ENCODE measurements at places on chromosomes 13 and 19.

DNA sequence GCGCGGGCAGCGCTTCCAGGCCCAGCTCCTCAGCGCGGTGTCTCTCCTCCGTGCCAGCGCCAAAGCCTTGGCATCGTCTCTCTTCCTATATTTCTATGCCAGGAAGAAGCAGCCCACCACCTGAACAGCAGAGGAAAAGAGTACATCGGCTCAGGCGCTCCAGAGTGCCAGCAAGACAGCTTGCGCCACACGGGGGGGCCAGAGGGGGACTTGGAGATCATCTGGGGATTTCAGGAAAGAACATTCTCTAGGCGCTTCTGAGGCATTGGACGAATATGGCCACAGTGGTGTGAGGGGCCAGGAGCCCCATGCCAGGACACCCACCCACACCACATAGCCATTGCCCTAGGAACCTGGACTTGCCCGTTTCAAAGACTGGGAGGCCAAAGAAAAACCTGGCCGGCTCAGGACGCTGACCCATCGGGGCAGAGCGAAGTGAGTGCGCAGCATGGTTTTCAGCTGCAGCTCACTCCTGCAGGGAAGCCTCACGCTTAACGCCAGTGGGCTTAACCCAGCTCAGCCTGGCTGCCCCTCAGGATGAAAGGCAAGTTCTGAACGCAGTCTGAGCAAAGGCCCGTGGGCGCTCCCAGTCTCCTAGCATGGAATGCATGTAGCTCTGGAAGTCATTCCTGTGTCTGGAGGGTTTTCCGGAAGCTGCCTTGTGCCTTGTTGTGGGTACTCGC, 62.1 kb downstream of the GGACT start:
- no peak for DNase-seq

DNA sequence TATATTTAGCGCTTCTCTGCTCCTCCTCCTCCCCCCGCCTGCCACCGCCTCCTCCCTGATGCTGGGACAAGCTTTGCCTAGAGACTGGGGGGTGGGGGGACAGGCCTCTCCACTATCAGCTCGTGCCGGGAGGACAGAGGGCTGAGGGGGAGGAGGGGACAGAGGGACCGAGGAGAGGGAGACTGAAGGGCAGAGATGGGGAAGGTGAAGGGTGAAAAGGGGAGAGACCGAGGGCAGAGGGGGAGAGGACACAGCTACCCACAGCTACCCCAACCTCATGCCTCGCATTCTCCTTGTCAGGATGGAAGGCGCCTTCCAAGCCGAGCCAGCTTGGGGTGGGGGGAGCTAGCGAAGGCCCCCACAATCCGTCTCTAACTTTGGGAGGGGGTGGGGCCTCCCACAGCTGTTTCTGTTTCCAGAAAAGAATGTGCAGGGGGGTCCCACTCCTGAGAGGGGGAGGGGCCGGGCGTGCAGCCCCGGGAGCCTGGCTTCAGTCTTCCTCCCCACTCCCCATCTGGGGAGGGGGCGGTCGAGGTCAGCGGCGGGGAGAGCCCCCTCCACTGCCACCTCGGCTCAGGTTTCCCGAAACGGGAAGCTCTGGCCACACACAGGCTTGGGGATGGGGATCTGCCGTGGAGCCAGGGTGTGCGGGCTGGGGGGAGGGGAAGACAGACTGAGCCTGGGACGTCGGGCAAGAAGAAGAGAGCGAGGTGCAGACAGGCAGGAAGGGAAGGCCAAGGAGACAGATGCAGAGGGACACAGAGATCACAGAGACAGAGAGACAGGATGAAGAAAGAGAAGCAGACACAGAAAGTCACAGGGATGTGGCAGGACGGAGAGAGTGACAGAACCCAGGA, 1.6 kb downstream of the DACT3 start:
- no peak for DNase-seq

GRCh38 chr13:40600149-40600751, 66.2 kb downstream of the FOXO1 start:
- DNase-seq, result no peak

DNA sequence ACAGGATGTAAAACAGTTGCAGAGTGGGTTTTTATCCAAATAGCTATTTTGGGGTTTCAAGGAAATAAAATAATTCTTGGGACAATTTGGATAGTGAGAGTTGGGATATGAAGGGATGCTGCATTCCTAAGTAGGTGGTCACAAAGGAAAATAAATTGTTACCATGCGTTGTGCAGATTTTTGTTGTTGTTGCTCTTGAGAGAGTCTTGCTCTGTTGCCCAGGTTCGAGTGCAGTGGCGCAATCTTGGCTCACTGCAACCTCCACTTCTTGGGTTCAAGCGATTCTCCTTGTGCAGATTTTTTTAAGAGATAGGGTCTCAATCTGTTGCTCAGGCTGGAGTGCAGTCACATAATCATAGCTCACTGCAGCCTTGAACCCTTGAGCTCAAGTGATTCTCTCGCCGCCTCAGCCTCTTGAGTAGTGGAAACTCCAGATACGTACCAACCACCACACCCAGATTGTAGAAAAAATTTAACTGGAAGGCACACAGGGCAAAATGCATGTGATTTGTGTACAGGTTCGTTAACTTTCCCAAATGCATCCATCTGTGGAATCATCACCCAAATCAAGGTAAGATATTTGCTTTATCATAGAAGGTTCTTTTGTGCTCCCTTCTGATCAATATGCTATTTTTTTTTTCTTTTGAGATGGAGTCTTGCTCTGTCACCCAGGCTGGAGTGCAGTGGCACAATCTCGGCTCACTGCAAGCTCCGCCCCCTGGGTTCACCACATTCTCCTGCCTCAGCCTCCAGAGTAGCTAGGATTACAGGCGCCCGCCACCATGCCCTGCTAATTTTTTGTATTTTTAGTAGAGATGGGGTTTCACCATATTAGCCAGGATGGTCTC, 16.0 kb downstream of the SLC1A5 start:
- DNase-seq, result no peak

DNA sequence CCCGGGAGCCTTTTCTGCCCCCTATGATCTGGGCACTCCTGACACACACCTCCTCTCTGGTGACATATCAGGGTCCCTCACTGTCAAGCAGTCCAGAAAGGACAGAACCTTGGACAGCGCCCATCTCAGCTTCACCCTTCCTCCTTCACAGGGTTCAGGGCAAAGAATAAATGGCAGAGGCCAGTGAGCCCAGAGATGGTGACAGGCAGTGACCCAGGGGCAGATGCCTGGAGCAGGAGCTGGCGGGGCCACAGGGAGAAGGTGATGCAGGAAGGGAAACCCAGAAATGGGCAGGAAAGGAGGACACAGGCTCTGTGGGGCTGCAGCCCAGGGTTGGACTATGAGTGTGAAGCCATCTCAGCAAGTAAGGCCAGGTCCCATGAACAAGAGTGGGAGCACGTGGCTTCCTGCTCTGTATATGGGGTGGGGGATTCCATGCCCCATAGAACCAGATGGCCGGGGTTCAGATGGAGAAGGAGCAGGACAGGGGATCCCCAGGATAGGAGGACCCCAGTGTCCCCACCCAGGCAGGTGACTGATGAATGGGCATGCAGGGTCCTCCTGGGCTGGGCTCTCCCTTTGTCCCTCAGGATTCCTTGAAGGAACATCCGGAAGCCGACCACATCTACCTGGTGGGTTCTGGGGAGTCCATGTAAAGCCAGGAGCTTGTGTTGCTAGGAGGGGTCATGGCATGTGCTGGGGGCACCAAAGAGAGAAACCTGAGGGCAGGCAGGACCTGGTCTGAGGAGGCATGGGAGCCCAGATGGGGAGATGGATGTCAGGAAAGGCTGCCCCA, 8.5 kb upstream of the CEACAM7 start:
- DNase-seq, result no peak

GRCh38 chr19:39166571-39167391, 30.0 kb upstream of the NCCRP1 start:
- DNase-seq, result no peak

DNA sequence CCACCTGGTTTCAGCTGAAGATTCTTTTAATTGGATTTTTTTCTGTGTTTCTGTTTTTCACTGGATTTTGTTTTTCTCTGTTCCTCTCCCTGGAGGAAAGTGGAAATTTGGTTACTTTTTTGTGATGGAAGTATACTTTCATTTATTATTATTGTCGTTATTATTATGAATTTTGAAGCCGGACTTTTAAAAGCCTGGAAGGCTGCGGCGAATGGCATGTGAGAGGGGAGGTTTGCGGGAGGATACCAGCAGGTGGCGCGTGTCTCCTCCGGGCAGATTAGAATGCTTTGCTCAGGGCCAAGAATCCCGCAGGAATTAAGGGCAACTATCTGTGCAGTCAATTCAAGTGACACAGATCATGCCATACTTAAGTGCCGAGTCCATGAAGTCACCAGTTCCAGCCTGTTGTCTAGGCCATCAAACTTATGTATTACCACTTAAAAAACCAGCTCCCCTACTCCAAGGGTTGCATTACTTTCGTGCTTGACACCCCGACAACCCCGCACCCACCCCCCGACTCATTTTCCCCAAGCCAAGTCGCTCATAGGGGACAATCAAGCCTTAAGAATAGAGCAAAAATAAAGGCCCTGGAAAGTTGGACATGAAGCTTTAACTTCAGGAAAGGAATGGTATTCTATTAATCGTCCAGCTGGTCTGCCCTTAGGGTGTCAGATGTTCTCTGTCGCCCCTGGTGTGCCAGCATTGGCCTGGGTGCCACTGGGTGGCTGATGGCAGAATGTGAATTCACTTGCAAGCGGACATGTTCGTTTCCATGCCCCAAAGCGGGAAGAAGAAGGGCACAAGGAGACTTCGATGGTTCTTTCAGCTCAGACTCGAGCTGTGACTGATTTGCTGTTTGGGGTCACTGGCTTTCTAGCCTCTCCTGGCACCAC, 1.3 kb upstream of the LRCH1 start:
- DNase-seq, result peak; percentile 48

GRCh38 chr13:101522607-101523006, 70.1 kb downstream of the ITGBL1 start:
- DNase-seq, result no peak

GRCh38 chr19:17606590-17607185, 51.2 kb downstream of the COLGALT1 start:
- no peak for DNase-seq

GRCh38 chr13:111872475-111873150, 194.3 kb upstream of the SOX1 start:
- no peak for DNase-seq

GRCh38 chr13:91017031-91017668, 330.3 kb upstream of the MIR17HG start:
- no peak for DNase-seq

DNA sequence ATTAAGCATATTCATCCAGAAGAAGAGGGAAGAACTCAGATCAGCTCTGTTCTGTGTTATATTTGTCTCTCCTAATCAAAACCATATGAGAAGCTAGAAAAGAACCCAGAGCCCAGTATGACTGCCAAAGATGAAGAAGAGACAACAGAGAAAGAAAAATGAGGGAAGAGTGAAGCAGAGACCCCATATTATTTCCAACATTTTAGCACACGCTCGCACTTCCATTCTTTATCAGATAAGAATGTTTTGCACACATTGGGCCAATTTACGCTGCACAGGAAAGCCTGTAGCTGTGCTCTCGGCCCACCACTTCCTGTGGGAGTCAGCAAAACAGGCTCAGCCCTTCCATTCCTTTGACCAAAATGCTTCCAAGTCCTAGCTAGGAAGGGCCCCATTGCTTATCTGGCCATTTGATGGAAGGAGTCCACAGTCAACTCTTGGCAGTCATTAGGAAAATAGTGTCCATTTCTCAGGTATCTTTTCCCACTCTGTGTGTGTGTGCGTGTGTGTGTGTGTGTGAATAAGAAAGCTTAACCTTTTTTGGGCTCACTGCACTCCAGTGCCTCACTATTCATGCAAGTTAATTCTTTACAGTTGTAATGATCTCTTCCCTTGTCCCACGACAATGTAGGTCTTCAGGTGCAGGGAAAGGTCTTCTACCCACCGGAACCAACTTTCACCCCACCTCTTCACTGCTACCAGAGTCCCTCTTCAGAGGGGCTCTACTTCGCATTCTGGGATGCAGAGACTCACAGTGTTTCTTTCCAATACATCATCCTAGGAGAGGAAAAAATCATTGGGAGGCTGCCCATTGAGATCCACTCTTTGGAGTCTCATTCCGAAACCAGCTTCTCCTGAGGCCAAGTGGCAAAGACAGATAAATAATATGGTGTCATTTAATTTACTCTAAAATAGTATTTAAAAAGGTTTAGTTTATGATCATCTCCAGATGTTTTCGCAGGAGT, 237.5 kb downstream of the COG6 start:
- no peak for DNase-seq

- DNase-seq, result no peak
Measured at GRCh38 chr13:75489502-75490263, 7.7 kb upstream of the TBC1D4 start.

DNA sequence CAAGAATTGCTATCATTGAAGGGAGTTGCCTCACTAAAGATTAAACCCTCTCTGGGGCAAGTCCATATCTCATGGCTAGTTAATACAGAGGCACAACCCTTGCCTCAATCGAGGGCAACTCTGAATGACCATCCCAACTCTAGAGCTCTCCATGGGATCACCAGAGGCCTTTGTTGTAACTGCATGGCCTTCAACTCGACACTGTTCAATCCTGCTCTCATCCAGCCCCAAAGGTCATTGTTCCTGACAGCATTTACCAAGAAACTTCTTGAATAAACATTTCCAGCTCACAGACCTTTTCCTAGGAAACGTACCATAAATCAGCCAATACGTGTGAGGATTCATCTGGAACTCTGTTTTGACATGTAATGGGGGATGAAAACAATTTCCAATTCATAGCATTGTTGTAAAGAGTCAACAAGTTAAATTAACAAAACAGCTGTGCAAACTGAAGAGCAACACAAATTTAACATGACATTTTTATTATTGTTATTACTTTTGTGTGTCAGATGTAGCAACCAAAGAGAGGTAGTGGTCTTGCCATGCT, 452.7 kb downstream of the SUCLA2 start:
- no peak for DNase-seq

- DNase-seq, result peak; percentile 76
Measured at GRCh38 chr13:44231786-44232516, 141.7 kb upstream of the SERP2 start.

DNA sequence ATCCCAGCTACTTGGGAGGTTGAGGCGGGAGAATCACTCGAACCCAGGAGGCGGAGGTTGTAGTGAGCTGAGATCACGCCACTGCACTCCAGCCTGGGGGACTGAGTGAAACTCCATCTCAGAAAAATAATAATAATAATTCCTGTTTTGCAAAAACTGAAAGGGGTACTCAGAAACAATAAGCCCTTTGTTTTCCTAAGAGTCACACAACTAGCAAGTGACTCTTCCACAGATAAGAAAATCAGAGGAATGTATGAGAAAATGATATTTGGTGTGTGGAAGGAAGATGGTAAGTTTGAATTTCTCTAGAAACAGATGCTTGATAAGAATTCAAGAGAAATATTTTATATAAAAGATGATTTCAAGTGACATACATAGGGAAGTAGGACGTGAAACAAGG, 35.1 kb downstream of the SYDE1 start:
- no peak for DNase-seq

- no peak for DNase-seq
Measured at GRCh38 chr19:58429745-58430144, 10.2 kb downstream of the ZNF132 start.

GRCh38 chr19:53537121-53537520, 824 bp upstream of the ZNF331 start:
- DNase-seq, result no peak

- no peak for DNase-seq
Measured at GRCh38 chr19:39918183-39918651, 16.2 kb downstream of the FCGBP start.

GRCh38 chr19:8641908-8642547, 11.6 kb downstream of the NFILZ start:
- peak; percentile 35 for DNase-seq
